Thyroid gland (tissue), 4 donors: ENCODE measurements at places on chromosomes 4 and X. TPM values are rescaled to one million over a fixed set of nuclear protein-coding genes. Genes with fewer than 3 reads are reported as not detected.
A peak's percentile ranks its signal among the peaks of the same experiment; 100 is the strongest.

AR gene
- 10.9 TPM for total RNA-seq

DCX gene
- not detected for total RNA-seq

OCRL gene
- total RNA-seq, result 28.3 TPM

MED14 gene
- 114 TPM for total RNA-seq

FRAS1 gene
- 26.8 TPM for total RNA-seq

TRIM2 gene
- total RNA-seq, result 200 TPM

PPP4R3C gene
- total RNA-seq, result not detected

FDCSP gene
- not detected for total RNA-seq

CASP3 gene
- 23.6 TPM for total RNA-seq

NOX1 gene
- not detected for total RNA-seq

CYLC1 gene
- total RNA-seq, result not detected

GAGE12F gene
- not detected for total RNA-seq

FATE1 gene
- total RNA-seq, result 4.7 TPM

- H3K4me3 ChIP-seq, result no peak overlapping the region
- no peaks in the 10 kb centered on the region for H3K36me3 ChIP-seq
- no peaks in the 10 kb centered on the region for H3K4me1 ChIP-seq
Measured at GRCh38 chrX:19811807-19812604, 75.4 kb downstream of the SH3KBP1 start.

DNA sequence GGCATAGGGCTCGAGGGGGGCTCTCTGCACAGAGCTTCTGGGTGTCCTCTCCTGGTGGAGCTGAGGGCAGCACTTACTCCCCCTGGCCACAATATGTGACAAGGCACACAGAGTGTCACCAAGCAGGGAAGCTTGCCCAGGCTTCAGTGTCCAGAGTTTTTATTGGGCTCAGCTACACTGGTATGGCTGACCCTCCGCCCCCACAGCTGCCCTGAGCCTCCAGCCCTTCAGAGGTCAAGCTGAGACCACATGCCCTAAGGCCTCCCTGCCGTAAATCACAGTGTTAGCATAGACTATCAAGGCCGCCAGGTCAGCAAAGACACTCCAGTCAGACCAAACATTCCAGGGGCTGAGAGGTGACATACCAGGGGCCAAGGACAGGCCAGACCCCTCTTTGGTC is 59.0 kb downstream of the EVC start:
- no peak overlapping the region for H3K4me3 ChIP-seq
- no peaks in the 10 kb centered on the region for H3K4me1 ChIP-seq

DNA sequence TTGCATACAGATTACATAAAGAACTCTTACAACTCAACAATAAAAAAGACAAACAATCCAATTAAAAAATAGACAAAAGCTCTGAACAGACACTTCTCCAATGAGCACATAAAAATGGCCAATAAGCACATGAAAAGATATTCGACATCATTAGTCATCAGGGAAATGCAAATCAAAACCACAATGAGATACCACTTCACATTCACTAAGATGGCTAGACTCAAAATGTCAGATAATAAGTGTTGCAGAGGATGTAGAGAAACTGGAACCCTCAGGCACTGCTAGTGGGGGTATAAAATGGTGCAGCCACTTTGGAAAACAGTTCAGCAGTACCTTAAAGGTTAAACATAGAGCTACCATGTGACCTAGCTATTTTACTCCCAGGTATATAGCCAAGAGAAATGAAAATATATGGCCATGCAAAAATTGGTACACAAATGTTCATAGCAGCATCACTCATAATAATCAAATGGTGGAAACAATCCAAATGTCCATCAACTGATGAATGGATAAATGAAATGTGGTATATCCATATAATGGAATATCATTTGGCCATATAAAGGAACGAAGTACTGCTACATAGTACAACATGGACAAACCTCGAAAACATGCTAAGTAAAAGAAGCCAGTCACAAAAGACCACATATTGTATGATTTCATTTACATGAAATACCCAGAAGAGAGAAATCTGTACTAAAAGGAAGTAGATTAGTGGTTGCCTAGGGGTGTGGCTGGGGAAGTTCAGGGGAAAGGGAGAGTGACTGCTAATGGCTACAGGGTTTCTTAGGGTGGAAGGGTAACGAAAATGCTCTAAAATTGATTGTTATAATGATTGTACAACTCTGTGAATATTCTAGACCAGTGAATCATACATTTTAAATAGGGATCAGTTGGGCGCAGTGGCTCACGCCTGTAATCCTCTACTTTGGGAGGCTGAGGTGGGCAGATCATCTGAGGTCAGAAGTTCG is 29.4 kb downstream of the SASH3 start:
- H3K4me1 ChIP-seq, result no peaks in the 10 kb centered on the region
- no peak overlapping the region for H3K4me3 ChIP-seq
- no peak for DNase-seq
- H3K27me3 ChIP-seq, result no peaks in the 10 kb centered on the region

DNA sequence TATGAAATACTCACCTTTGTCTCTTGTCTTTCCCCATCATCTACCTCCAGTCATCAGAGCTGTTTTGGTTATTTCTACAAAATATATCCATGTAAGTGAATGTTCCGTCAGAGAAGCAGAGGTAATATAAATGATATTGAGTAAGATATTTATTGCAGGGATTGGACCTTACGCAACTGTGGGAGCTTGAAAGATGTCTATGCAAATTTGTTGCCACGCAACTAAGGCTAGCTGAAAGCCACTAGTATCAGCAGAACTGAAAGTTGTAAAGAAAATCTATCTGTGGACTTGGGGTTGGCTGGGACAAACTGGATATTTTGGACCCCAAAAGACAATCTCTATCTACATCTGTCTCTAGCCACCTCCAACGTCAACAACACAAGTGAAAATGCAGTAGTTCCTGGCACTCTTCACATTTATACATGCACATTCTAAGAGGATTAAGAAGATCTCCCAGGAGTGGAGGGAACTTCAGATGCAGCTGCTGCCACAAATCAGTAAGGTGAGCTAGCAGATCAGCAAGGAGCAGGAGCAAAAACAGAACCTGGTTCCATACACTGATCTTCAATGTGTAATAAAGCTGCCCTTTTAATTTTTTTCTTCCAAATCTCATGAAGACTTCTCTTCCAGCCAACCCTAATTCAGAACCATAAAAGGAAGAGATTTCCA is 8.5 kb upstream of the CCSER1 start:
- no peak overlapping the region for H3K27ac ChIP-seq
- H3K4me1 ChIP-seq, result no peaks in the 10 kb centered on the region
- no peak for DNase-seq
- no peaks in the 10 kb centered on the region for H3K27me3 ChIP-seq
- H3K4me3 ChIP-seq, result no peak overlapping the region

GRCh38 chr4:26206999-26207398 is 113.8 kb upstream of the RBPJ start:
- H3K36me3 ChIP-seq, result no peaks in the 10 kb centered on the region
- no peak overlapping the region for H3K27ac ChIP-seq
- H3K27me3 ChIP-seq, result no peaks in the 10 kb centered on the region
- no peak overlapping the region for H3K4me3 ChIP-seq

GRCh38 chr4:108834835-108835384 is 72.1 kb upstream of the ETNPPL start:
- no peak overlapping the region for H3K27ac ChIP-seq
- no peaks in the 10 kb centered on the region for H3K36me3 ChIP-seq
- no peak for DNase-seq
- H3K27me3 ChIP-seq, result no peaks in the 10 kb centered on the region
- peaks cover 2% of the 10 kb centered on the region for H3K4me1 ChIP-seq
- no peak overlapping the region for H3K4me3 ChIP-seq

DNA sequence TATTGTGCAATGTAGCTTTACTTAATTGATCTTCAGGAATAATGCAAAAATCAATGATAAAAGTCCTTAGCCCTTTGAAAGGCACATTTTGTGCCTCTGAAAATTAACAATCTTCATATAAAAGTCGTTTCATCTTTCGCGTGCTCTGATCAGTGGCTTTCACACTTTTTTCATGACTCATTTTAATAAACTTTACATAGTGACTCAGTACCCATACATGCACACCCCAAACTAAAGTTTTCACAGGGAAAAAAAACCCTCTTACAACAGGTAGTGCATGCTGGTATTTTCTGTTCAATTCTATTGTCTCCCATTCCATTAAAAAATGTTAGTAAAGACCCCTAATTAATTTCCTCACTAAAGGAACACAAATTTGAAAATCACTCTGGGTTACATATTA is 21.5 kb downstream of the RWDD4 start:
- DNase-seq, result no peak
- H3K36me3 ChIP-seq, result no peaks in the 10 kb centered on the region
- no peak overlapping the region for H3K27ac ChIP-seq
- H3K27me3 ChIP-seq, result no peaks in the 10 kb centered on the region

GRCh38 chr4:47383829-47384427 is 79.6 kb downstream of the COMMD8 start:
- no peak overlapping the region for H3K4me3 ChIP-seq
- no peaks in the 10 kb centered on the region for H3K4me1 ChIP-seq
- H3K27me3 ChIP-seq, result no peaks in the 10 kb centered on the region
- no peaks in the 10 kb centered on the region for H3K36me3 ChIP-seq

GRCh38 chr4:173333658-173334084 is 487 bp downstream of the HMGB2 start:
- H3K36me3 ChIP-seq, result peaks cover 13% of the 10 kb centered on the region
- H3K4me1 ChIP-seq, result peaks cover 18% of the 10 kb centered on the region

- no peak for DNase-seq
- no peak overlapping the region for H3K4me3 ChIP-seq
- H3K4me1 ChIP-seq, result no peaks in the 10 kb centered on the region
- H3K27ac ChIP-seq, result no peak overlapping the region
- no peaks in the 10 kb centered on the region for H3K36me3 ChIP-seq
Measured at GRCh38 chr4:124970011-124970410, 257.5 kb upstream of the ANKRD50 start.

GRCh38 chr4:47010347-47010911 is 17.0 kb upstream of the GABRA4 start:
- no peaks in the 10 kb centered on the region for H3K36me3 ChIP-seq
- H3K4me3 ChIP-seq, result no peak overlapping the region
- no peak overlapping the region for H3K27ac ChIP-seq
- no peaks in the 10 kb centered on the region for H3K4me1 ChIP-seq

DNA sequence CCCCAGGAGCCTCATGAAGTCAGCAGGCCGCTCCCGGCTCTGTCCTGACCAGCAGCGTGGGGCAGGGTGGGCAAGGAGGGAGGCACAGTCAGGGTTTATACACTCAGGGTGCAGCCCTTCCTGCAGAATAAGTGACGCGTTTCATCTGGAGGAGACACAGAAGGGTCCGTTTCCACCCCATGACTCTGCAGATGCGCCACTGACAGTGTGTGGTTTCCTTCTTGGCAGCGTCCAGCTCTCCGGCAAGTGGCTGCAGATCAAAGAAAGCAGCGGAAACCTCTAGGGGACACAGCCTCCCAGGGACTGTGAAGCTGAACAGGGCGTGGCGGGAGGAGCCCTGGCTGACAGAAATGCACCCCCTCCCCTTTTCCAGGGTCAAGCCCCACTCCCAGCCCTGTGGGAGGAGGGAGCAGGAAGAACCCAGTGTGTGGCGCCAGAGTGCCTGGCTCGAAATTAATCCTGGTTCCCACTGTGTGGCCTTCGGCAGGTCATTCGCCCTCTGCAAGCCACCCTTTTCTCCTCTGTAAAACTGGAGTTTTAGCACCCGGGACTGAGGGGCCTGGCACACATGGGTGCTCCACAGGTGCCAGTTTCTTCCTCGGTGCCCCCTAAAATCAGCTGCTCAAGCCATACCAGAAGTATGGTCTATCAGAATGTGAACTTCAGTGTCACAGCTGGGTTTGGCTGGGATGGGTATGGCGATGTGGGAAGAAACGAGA is 17.3 kb upstream of the TBC1D14 start:
- H3K4me1 ChIP-seq, result peaks cover 8% of the 10 kb centered on the region
- no peaks in the 10 kb centered on the region for H3K27me3 ChIP-seq
- H3K36me3 ChIP-seq, result no peaks in the 10 kb centered on the region
- no peak overlapping the region for H3K27ac ChIP-seq

DNA sequence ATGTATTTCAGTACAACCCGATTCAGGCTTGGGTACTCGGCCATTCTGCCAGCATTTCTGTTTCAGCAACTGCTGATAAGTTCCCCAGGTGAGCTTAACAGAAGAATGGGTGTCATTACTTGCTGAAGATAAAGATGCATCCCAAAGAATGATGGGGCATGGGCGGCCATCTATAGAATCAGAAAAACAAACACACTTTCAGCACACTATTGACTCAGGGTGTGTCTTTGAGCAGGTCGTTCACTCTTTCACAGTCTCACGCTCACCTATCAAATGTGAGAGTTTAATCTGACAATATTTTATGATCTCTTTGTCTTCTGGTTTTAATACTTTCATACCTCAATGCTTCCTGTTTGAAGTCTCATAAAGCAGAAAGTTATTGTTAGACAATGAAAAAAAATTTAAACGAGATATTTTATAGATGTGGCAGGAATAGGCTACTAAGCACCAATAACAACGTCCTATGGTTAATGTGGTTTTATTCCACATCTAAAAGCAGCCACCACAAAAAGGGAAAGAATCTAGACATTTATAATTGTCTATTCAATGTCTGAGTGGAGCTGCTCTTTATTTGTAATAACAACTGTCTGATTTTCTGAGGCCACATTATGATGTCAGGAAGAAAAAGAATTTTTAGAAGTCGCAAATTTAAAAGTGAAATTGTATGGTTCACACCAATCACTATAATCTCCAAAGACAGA is 17.0 kb downstream of the GASK1B start:
- no peak for DNase-seq
- H3K36me3 ChIP-seq, result no peaks in the 10 kb centered on the region

GRCh38 chr4:107599841-107600240 is 120.2 kb downstream of the PAPSS1 start:
- H3K27ac ChIP-seq, result peak overlapping the region; percentile 80
- H3K27me3 ChIP-seq, result no peaks in the 10 kb centered on the region
- DNase-seq, result peak; percentile 89
- H3K4me1 ChIP-seq, result peaks cover 11% of the 10 kb centered on the region

- H3K27ac ChIP-seq, result peak overlapping the region; percentile 15
- H3K4me3 ChIP-seq, result no peak overlapping the region
- DNase-seq, result no peak
- peaks cover 62% of the 10 kb centered on the region for H3K4me1 ChIP-seq
- H3K36me3 ChIP-seq, result no peaks in the 10 kb centered on the region
Measured at GRCh38 chr4:87067124-87067885, 132.5 kb downstream of the AFF1 start.

DNA sequence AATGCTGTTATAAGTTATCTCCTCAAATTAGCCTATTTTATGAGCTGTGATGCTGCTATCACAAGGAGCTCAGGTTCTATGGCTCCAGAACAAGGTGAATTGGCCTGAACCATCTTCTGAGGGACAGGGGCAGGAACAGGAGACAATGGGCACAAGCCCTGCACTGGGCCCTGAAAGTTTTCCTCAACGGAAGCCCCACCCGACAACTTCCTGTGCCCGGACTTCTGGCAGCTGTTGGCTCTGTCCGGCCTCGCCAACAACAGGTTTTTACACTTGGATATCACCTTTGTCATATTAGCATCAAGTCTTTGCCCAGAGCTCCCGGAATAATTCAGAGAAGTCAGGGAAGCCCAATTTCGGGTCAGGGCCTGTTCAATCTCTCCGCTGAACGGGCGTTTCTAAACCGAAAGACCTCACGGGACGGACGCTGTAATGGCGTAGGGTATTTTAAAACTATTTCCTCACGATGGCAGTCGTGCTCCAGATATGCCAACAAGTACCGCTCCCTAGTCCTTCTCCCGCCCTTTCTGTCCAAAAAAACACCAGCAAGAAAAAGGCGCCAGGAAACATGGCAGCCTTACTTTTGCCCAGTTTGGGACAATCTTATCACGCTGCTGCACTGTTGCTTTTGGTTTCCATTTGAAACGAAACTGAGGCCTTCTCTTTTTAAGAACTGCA is 201.0 kb upstream of the STK26 start:
- no peaks in the 10 kb centered on the region for H3K4me1 ChIP-seq
- no peak for DNase-seq
- peak overlapping the region; percentile 56 for H3K27ac ChIP-seq

- no peak for DNase-seq
- no peaks in the 10 kb centered on the region for H3K36me3 ChIP-seq
- no peak overlapping the region for H3K27ac ChIP-seq
- H3K27me3 ChIP-seq, result no peaks in the 10 kb centered on the region
- H3K4me1 ChIP-seq, result no peaks in the 10 kb centered on the region
- no peak overlapping the region for H3K4me3 ChIP-seq
Measured at GRCh38 chrX:68746988-68747387, 81.8 kb upstream of the EFNB1 start.
